ENCODE measurements at places on chromosomes 5 and 9. TPM values are rescaled to one million over a fixed set of nuclear protein-coding genes. Genes with fewer than 3 reads are reported as not detected.

GRCh38 chr5:64612344-64612961 is 77.8 kb upstream of the SHISAL2B start:
- DNase-seq = no peak

DNA sequence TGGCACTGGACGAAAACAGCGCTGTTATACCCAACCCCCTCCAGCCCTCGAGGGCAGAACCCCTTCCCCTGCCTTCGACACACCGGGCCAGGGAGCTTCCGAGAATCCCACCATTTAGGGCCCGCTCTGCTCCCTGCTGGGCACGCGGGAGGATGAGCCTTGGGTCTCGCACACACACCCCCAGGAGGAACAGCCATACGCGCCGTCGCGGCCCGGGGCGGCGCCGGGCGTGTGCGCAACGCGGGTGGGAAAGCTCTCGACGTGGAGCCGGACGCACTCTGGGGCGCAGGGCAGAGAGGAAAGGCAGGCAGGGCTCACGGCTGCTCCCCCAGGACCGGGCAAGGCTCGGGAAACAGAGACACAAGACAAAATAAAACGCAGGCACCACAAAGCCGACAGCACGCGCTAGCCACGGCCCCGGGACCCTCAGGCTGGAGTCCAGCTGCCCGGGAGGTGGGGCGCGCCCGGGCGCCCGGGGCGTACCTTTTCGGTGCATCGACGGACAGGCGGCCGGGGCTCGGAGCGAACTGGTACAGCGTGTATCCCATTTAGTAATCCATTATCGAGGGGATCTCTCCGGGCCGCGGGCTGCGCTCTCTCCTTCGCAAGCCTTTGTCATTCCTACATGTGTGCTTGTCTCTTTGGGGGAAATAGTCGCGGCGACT is 789 bp downstream of the SEMA6A start:
- DNase-seq = no peak

- DNase-seq = no peak
Observed at GRCh38 chr9:25648116-25648515, 30.1 kb downstream of the TUSC1 start.

The FBXO10 gene
- total RNA-seq = 3.4 TPM

DNA sequence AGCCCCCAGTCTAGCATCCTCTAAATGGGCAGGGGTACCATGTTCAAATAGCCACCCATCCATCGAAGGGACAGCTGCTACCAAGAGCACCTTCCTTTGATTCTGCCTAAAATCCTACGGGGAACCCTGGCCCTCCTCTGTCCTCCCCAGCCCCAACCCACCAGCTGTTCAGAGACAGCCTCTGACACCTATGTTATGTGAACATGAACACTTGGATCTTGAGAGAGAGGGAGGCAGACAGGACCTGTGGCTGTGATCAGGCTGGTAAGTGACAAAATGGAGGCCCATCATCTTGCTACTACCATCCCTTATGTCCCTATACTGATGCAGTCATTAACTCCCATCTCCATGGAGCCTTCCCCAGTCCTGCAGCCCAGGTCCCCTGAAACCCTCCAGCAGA is 8.2 kb downstream of the SLC23A1 start:
- DNase-seq = no peak

GRCh38 chr5:10706326-10706725 is 54.7 kb downstream of the DAP start:
- no peak for DNase-seq
